ENCODE measurements at places on chromosomes 7 and 10.

- DNase-seq = no peak
Observed at GRCh38 chr7:3974329-3974728, 673.3 kb downstream of the SDK1 start.

GRCh38 chr10:75682649-75683557 is 251.5 kb downstream of the LRMDA start:
- no peak for DNase-seq

- DNase-seq = peak; percentile 53
Observed at GRCh38 chr10:31939797-31940708, 11.4 kb upstream of the ARHGAP12 start.

DNA sequence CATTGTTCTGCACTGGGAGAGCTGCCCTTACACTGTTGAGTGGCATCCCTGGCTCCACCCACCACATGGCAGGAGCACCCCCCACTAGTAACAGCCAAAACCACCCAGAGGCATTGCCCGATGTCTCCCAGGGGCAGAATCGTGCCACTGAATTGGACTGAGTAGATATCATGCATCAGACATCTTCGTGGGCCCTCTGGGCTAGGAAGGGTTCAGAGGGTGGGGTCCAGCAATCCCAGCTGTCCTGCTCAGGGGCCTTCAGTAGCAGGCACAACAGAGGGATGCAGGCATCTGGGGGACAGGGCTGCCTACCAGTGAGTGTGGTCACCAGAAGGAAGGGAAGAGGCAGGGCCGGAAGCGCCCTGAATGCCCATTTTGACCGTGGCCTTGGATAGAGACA is 119.7 kb upstream of the PPP2R2D start:
- DNase-seq = no peak

- DNase-seq = no peak
Observed at GRCh38 chr7:84193747-84194146, 842 bp downstream of the SEMA3A start.

DNA sequence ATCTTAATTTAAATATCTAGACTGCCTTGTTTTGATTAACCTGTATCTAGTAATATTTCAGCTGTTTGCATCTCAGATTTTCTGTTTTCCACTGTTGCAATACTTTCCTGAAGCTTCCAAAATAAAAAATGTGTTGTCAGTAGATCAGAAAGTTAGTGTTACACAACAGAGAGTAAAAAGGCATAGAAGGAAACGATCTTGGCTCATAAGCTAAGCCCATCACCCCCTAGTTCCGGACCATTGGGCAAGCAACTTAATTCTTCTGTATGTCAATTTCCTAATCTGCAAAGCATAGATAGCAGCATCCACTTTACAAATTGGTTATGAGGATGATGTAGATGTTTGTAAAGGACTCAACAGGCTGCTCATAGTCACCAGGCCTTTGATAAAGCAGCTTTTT is 4.4 kb downstream of the PON3 start:
- DNase-seq = no peak

GRCh38 chr10:86556933-86557649 is 35.5 kb upstream of the WAPL start:
- DNase-seq = no peak

DNA sequence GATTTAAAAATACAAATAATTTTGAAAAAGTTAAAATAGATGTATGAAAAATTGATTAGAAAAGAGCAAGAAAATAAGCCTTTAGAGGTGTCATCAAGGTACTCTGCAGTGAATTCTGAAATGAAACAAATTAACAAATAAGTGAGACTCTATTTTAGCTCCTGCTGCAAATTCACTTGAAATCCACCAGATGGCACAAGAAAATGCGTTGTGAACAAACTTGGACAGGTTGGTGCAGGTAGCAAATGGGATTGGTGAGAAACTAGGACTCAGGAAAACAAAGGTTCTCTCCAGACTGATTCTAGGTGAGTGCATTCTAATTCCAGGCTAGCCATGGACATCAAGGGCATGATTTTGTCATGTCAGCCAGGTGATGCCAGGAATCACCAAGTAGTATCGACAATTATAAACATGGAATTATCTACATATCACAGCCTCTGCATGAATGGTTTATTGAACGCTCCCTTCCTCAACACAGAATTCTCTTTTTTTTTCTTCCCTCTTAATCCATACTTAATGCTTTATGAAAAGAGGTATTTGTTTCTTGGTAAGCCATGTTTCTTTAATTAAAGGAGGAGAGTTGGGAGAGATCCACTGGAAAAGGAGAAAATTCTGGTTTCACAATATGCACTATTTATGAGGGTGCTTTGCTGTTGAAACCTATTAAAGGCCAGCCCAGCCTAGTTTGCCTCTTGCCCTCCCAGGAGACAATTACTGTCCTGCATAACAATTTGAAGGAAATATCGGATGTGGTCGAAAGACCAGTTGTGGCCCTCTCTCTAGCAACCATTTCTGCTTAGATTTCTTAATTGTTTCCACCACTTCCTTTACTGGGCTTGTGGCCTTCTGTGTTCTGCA is 118.1 kb downstream of the ZNF365 start:
- peak; percentile 29 for DNase-seq

DNA sequence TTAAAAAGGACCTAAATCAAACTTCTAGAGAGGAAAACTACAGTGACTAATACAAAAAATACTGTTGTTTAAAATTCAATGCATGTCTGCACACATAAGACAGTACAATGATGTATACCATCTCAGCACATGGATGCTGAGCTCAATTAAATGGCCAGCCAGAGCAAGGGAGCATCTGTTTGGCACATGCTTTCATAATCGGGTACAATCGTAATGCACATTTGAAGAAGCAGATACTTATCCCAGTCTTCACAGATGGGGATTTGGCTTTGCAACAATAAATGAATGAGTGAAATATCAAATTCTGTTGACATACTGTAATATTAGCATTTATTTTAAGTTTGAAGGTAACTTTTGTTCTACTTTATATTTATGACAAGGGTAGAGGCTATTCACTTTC is 187.8 kb downstream of the CRPPA start:
- no peak for DNase-seq

DNA sequence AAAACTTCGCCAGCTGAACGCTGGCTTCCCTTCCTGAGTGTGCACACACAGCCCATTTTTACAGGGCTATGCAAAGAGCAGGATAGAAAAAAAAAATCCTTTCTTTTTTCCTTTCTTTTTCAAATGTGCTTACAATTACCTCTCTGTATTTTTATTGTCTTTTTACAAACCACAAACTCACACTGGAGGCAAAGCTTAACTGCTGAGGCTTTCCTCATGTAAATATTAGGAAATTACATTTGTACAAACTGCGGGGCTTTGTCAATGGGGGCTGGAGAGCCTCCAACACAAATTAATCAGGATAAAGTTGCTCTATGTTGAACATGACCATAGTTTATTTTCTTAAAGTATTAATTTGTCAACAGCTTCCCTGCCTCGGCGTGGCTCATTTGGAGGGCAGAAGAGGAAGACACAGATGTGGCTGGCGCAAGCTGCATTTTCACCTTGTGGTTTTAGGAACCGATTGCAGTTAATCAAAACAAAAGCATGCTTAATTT is 411.7 kb upstream of the MKI67 start:
- DNase-seq = no peak

DNA sequence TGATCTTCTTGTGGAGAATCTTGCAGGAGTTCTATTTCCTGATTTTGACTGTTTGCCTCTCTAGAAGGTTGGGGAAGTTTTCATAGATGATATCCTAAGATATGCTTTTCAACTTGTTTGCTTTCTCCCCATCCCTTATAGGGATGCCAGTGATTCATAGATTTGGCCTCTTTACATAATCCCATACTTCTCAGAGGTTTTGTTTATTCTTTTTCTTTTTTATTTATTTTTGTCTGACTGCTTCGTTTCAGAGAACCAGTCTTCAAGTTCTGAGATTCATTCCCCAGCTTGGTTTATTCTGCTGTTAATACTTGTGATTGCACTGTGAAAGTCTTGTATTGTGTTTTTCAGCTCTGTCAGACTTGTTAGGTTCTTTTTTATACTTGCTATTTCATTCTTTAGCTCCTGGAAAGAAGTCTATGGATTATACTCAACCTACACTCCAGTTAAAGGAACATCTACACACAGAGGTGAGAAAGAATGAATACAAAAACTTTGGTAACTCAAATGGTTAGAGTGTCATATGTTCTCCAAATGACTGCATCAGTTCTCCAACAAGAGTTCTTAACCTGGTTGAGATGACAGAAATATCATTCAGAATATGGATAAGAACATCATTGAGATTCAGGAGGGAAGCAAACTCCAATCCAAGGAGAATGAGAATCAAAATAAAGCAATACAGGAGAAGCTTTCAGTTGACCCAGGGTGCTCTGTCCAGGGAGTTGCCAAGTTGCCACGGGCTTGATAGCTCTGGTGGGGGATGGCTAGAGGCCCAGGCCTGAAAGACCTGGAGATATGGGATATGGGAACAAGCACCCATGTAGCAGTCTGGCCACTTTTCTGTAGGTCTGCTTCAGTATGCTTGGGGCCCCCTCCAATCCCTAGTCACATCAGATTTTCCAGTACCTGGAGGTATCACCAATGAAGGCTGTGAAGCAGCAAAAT is 150.3 kb downstream of the AHR start:
- DNase-seq = peak; percentile 3

DNA sequence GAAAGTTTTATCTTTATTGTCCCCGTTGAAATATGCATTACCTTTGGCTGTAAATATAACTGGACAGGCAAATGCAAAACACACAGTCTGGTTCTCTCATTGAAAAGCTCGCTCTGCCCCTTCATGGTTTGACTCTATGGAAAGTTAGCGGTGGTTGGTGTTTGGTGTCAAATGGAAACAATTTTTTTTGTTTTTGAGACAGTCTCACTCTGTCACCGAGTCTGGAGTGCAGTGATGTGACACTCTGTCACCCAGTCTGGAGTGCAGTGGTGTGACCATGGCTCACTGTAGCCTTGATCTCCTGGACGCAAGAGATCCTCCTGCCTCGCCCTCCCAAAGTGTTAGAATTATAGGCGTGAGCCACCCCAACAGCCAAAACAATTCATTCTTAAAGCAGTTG is 149.7 kb downstream of the LRRC4 start:
- DNase-seq = no peak

GRCh38 chr7:93574646-93575554 is at the start of gene CALCR:
Gene CALCR, minus strand, starts transcription at chr7:93574724. Its CDS starts 87,743 bp downstream, at chr7:93486981.
- DNase-seq = no peak

DNA sequence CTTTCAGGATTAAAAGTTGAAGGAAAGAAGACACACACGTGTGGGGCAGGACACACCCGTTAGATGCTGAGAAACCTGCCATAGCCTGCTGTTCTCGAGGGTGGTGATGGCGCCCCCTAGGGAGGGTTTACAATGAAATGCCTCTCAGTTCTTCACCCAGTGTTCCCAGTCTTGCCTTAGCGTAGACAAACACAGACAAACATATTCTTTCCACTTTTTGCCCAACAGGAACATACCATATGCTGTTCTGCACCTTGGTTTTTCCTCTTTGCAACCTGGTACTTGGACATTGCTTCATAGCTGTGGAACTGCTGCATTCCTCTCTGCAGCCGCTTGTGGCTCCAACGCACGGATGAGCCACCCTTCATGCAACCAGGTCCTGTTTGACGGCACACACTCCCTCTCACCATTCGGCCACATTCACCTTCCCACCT is 23.3 kb upstream of the HSPA12A start:
- DNase-seq = no peak

DNA sequence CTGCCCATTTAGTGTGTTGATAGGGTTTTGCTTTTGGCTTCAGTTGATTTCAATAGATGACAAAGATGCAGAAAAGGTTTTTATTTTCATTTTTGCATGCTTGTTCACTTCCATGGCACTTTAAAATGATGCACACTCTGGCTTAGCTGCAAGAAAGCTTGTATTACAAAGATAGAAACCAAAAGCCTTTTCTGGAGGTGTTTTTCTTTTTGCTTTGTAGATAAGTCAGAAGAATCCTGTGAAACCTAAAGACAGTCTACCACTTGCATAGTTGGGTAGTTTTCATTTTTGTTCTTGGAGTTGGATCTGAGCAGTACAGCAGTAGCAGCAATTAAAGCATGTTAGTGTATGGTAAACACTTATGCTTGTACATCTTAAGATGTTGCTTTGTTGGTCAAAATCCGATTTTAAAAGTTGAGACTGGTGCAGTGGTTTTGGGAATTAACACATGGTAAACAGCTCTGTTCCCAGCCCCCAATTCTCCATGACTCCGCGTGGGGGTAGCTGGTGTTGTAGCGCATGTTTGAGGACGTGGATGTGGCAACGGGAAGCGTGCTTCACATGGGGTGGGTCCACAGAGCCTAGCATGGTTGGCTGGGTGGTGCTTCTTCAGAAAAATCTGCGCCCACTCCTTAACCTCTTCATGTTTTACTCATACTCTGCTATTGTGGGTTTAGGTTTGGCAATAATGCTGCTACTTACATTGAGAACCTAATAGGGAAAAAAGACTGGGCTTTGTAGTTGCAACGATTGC is 19.8 kb downstream of the CCNY start:
- DNase-seq = peak; percentile 29

DNA sequence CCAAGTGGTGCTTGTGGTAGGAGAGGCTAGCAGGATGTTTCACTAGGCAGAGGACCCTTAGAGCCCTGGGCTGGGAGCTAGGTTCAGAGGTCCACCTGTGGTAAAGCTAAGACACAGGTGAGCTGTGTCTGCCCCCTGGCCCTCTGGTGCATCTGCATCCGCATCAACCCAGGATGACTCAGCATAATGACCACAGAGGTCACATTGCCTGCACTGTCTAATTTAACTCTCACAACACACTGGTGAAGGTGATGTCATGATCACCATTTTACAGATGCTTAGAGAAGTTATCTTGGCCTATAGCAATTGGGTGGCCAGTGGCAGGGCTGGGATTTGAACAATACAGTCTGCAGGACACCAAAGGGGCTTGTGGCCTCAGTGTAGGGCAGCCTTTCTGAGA is 33.1 kb downstream of the HABP2 start:
- no peak for DNase-seq

GRCh38 chr10:69558559-69558958 is 14.7 kb downstream of the NEUROG3 start:
- no peak for DNase-seq
